ENCODE measurements at places on chromosomes 2 and 18.

DNA sequence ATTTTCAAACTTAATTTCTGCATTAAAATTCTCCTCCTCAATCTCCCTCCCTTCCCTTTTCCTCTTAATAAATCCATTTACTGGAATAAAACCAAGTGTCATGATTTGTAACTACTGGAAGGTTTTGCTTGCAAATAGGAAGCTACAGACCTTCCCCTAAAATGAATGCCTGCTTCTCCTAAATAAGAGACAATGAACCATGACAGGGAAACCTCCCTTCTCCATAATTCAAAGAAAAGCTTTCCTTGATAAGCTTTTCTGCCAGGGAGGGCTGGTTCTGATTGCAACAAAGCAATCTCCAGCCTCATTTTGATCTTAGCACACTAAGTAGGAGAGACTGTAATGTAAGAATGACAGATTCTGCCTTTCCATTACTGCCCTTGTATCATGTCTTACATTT lies 111.0 kb upstream of the CDH20 start:
- DNase-seq = no peak

DNA sequence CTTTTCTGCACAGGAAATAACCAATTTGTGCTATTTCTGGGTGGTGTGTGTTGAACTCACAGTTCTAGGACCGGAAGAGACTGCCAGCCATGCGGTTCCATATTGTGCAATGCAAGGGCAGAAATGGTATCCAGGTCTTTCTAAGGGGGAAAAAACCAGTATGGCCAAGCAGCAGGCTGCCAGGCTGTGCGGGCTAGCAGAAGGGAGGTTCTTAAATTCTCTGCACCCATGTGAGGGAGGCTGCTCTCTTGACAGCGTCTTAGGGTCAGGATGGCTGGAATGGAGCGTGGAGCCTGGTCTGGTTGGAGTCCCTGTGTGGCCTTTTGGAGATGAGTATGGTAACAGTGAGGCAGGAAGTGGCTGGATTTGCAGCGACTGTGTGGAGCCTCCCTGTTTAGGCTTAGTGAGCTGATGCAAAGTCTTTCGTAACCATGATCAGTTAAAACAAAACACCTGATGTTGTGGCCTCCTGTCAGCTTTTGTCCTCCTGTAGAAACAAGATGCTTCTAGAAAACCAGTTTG lies 52.6 kb downstream of the NCK2 start:
- DNase-seq = peak; percentile 96

DNA sequence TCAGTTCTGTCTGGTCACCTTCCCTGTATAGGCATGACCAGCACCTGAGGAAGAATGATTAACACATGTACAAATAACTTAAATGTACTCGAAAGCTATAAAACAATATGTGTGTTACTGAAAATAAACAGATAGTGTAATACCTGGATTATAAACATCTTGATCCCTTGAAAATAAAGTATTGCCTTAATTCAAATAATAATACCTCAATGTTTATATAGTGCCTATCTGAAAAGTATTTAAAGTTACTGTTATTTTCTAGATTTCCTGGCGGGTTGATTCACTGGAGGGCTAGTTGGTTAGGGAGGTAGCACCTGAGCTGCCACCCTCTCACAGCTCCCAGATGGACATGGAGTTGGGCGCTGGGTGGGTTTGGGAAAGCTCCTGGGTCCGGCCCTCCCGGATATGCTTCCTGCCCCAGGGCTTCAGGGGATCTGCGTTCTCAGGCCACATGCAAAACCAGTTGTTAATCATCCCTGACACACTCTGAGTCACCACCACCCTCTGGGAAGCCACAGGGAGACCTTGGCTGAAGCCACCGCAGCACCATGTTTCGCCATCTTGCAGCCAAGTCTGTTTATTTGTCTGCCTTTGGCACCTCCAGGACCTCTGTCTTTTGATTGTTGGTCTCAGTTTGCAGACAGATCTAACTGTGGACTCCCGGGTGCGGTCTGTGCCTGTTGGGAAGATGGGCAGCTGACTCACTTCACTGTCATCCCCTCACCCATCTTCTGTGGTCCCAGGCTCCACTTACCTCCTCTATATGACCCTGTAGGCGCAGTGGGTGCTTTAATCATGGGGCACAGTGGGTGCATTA lies 35.3 kb downstream of the RAB31 start:
- peak; percentile 45 for DNase-seq

- DNase-seq = no peak
These were observed 1.7 kb upstream of the SERPINB7 start for GRCh38 chr18:63773551-63773950.

- DNase-seq = no peak
These were observed 195.8 kb downstream of the MTX2 start for GRCh38 chr2:176464886-176465564.

DNA sequence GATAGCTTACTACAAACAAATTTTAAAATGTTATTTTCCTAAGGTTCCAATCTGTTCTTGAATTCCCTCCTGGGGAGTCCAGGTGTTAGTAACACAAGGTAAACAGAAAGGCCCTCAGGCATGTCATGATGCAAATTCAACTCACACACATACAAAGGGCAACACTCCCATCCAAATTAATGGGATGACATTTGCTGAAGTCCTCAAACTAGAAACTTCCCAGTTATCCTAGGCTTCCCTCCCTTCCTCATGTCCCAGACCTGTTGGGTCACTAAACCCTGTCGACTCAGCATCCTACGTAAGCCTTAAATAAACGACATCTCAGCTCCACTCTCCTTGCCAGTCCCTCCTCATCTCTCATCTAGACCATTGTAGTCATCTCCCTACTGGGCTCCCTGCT lies 85.1 kb downstream of the GREB1L start:
- DNase-seq = no peak

GRCh38 chr2:142617461-142617860 lies 260.0 kb upstream of the KYNU start:
- no peak for DNase-seq

GRCh38 chr2:200324362-200324761 lies 17.9 kb downstream of the SPATS2L start:
- DNase-seq = no peak

- DNase-seq = no peak
These were observed 101.9 kb downstream of the PRKCE start for GRCh38 chr2:45753381-45753780.

DNA sequence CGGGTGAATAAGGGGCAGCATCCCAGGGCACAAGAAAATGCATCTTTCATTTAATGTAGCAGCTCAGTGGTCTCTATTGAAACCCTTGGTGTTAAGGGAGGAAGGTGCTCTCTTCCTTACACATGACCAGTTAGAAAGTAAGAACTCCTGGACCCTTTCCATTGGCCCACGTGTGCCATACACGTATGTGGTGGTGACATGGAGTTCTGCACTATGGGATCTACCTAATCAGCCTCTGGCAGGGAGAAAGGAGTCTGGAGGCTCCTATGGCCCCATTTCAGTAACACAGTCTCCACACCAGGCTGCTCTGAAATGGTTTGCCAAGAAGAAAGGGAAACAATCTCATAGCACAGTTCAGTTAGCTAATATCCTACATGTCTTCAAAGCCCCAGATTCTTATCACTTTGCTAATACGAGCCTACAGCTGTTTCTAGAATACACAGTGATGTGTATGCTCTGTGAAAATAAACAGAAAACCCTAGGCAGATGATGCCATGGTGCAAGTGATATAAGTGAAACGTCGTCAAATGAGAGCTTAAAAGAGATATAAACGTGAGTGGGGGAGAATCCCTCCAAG lies 7.0 kb downstream of the EFEMP1 start:
- no peak for DNase-seq

GRCh38 chr2:174824068-174824467 lies 59.8 kb upstream of the CHRNA1 start:
- DNase-seq = no peak

DNA sequence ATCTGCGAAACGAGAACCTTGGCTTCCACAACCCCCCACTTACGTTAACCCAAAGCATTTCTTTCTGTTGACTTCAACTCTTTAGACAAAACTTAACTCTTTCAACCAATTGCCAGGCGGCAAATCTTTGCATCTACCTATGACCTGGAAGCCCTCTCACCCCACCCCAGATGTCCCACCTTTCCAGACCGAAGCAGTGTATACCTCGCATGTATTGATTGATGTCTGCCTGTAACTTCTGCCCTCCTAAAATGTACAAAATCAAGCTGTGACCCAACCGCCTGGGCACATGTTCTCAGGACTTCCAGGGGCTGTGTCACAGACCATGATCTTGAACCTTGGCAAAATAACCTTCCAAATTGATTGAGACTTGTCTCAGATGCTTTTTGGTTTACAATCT lies 12.3 kb downstream of the AQP12B start:
- no peak for DNase-seq

DNA sequence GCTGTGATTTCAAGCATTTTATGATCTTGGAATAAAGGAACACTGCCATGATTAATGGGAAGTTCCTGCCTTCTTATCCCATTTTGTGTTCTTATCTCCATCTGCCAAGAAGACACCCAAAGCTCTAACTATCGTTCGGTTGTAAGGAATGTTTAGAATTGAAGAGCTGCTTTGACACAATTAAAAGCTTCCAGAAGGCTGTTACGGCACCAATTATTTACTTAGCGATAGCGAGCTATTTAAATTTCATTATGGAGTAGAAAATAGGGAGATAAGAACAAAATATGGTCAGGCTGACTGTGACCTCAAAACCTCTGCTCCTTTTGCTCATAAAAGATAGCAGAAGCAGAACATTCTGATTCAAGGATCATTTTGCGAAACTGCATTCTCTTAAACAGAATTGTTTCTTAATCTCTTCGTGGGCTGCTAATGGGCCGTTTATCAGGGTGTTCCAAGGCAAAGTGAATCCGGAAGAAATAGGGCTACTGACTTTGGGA lies 101.6 kb downstream of the SLC4A3 start:
- DNase-seq = no peak

DNA sequence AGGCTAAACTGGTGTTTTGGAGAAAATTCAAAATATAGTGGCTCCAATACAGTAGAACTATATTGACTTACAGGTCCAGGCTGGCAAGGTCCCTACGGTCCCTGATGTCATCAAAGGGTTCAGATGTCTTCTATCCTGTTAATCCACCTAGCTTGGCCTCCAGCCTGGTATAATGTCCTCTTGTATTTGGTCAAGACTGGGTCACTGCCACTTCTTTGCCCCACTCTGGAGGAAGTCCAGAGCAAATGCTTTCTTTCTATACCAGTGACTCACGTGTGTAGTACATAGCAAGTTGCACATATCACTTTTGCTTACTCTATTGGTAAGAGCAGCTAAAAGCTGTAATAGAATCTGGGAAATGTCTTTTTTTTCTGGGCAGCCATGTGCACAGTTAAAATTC lies 80.8 kb downstream of the LCLAT1 start:
- DNase-seq = no peak

DNA sequence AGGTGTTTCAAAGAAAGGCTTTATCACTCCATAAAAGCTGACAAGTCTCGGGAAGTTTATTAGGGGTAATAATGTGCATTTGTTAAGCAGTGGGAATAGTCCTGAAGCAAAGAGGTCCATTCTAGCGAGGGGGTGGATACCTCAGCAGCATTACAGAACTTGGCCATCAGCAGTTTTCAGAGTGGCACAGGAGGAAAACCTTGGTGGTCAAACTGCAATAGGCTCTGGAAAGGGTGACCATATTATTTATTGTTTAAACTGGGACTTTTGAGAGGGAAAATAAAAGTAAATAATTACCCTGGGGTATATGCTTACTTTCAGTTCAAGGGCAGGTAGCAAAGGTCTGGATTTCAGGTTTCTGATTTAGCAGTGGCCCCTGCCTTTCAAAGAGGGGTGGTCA lies 115.5 kb upstream of the KLHL14 start:
- DNase-seq = no peak

GRCh38 chr18:9684881-9685614 lies 23.1 kb upstream of the RAB31 start:
- DNase-seq = peak; percentile 65

DNA sequence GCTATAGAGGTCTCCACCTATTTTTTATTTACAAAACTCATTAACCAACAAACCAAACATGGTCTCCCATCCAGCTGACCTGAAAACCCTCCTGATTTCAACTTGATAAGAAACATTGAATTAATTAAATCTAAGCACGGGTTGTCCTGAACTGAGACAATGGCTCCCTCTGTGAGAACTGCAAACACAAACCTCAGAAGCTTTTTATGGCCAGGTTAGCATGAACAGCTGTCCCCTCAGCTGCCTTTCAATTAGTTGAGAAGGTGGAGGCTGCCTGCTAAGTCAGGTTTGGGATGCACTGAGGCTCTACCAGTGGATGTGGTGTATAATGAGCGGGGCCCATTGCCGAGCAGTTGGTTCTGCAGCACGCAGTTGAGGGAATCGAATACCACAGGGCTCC lies 258.5 kb upstream of the DDX18 start:
- DNase-seq = no peak

DNA sequence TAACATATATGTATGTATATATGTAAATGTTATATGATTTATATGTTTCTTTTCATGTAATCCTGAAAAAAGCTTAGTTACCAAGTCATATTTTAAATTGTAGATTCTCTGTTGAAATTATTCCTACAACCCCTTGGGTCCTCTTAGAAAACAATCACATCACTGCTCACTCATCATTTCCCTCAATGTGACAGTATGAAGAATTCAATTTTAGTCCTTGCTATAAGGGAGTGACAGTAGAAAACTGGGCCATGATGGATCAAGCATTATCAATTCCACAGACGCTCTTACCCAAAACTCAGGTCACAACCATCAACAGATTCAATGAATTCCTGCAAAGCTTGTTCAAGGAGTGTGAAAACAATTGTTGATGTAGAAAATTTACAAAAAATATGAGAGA lies 1389.5 kb upstream of the ACVR2A start:
- DNase-seq = peak; percentile 1

DNA sequence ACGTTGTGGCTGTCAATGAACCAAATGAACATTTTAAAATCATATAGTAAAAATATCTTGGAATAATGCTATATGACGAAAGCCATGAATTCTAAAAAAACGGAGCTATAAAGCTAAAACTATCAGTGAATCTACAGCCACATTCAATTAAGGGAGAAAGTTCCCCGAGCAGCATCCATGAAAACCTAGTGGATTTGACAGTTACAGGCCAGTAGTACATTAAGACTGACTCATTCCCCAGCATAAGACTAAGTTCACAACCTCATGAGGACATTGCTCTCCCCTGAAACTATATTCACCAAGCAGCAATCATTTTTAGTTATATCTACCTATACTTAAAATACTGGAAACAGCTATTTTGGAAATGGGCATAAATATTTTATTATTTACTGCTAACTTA lies 36.6 kb downstream of the KIDINS220 start:
- DNase-seq = no peak

GRCh38 chr18:7941533-7941932 lies 374.4 kb downstream of the PTPRM start:
- no peak for DNase-seq

DNA sequence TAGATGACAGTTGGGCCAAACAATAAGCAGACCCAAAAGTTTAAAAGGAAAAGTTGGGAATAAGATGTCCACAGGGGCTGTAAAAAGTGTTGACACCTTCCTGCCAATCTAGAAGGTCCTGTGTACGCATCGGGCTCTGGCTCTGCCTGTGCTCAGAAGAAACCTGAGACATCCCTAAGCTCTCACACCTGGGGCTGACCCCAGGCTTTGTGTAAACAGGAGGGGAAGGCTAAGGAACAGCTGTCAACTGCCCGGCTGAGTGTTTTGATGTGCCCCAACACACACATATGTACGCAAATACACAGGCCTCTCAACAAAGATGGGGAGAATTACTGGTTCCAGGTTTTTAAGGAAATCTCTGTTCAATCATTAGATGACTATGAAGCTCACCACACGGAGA lies 59.5 kb downstream of the TMEM131 start:
- no peak for DNase-seq

GRCh38 chr18:52701219-52701935 lies 361.4 kb downstream of the DCC start:
- DNase-seq = no peak

GRCh38 chr2:54735636-54736035 lies 12.2 kb downstream of the EML6 start:
- DNase-seq = no peak

- no peak for DNase-seq
These were observed 80.5 kb downstream of the CTNNA2 start for GRCh38 chr2:79593237-79593867.

Data from KBM-7 (cell line).